ENCODE measurements at places on chromosomes 1 and 21. TPM values are rescaled to one million over a fixed set of nuclear protein-coding genes. Genes with fewer than 3 reads are reported as not detected.

RPS8 gene
- total RNA-seq: 2,407 TPM

HRNR gene
- total RNA-seq: not detected

DNA sequence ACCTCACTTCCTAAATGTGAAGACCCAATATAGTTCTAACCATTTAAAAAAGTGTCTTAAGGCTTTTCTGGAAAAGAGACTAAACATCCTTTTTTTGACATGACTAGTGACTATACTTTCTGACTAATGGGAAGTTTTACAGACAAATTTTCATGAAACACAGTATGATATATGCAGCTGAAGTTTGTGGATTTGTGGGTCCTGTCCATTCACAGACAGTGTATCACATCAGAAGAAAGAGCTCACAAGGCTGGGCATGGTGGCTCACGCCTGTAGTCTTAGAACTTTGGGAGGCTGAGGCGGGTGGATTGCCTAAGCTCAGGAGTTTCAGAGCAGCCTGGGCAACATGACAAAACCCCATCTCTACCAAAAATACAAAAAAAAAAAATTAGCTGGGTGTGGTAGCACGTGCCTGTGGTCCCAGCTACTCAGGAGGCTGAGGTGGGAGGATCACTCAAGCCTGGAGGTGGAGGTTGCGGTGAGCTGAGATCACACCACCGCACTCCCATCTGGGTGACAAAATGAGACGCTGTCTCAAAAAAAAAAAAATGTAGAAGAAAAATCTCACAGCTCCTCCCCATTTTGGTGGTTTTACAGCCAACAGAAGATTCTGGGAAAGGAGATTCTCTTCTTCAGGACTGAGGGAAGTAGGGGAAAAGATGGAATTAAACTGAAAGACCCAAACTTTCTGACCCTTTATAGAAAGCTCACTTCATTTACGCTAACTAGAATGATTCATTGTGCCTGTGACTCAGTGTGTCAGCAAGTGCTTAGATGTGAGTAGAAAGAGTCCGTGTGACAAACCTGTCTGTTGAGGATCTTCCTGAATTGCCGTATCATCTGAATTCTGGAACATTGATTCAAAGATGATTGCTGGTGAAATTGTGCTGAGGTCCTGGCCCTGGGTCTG is 15.2 kb upstream of the YRDC start:
- no peak overlapping the region for H3K27ac ChIP-seq
- H3K27me3 ChIP-seq: no peaks in the 10 kb centered on the region
- no peak overlapping the region for H3K4me3 ChIP-seq
- no peaks in the 10 kb centered on the region for H3K4me1 ChIP-seq
- no peak for DNase-seq

GRCh38 chr1:34924759-34925555 is 4.5 kb downstream of the DLGAP3 start:
- peaks cover 9% of the 10 kb centered on the region for H3K4me1 ChIP-seq
- H3K27ac ChIP-seq: no peak overlapping the region
- no peak overlapping the region for H3K4me3 ChIP-seq
- H3K36me3 ChIP-seq: no peaks in the 10 kb centered on the region
- DNase-seq: peak; percentile 96

DNA sequence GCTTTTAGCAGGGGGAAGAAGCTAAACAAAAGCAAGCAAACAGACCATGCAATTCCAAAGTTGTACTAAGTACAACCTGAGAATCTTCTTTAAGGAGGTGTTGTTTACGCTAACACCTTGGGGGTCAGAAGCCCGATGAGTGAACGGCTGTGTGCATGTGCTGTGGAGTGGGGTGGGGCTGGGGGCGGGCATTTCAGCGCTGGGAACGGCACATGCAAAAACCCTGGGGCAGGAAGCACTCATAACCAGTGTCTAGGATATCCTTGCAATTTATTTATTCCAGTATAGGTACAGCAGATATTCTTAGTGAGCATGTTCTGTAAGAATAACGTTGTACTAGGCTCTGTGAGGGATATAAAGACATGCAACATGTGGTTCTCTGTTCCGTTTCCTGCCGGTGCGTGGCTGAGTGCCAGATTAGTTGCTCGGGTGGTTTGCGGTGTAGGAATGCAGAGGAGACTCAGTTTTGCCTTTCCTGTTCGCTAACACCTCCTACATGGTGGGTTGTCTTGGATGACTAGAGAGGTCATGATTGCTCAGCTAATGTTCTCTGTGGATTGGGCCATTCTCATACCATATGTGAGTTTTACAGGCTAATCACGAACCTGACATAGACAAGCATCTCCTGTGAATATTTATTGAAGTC is 3.7 kb downstream of the FASLG start:
- H3K27me3 ChIP-seq: no peaks in the 10 kb centered on the region
- H3K4me1 ChIP-seq: no peaks in the 10 kb centered on the region
- no peak overlapping the region for H3K27ac ChIP-seq
- H3K4me3 ChIP-seq: no peak overlapping the region
- no peak for DNase-seq

GRCh38 chr1:66269222-66269621 is 264.7 kb upstream of the SGIP1 start:
- H3K36me3 ChIP-seq: no peaks in the 10 kb centered on the region
- no peak overlapping the region for H3K4me3 ChIP-seq
- DNase-seq: no peak

SNAP47 gene
- 42.2 TPM for total RNA-seq

DNA sequence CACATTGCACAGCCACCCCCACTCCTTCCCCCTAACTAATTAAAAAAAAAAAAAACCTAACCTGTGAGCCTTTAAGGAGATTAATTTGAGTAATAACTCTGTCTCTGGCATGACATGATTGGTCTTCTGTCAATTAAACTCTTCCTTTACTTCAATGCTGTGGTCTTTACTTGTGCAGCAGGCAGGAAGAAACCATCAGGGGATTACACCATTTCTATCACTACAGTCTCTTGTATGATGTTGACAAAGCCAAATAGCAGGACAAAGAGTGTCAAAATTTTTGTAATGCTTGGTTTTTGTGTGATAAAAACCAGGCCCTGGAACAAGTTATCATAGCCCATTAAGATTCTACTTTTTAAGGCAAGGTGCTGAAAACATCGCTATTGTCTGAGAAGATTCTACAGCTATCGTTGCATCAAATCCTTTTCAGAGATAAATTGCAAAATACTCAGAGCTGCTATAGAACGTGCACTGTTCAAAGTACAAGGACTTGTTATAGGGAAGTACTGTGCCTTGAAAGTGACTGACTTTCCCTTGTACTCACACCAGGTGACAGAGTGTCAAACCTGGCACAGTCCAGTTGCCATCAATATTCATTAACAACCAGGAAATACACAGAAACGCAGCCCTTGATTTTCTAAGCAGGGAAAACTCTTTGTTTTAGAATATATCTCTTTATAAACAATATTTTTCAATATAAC is 37.7 kb downstream of the LHX9 start:
- no peak overlapping the region for H3K4me3 ChIP-seq
- no peak overlapping the region for H3K27ac ChIP-seq
- H3K27me3 ChIP-seq: no peaks in the 10 kb centered on the region
- H3K36me3 ChIP-seq: no peaks in the 10 kb centered on the region

GRCh38 chr1:31345635-31346034 is 27.2 kb downstream of the FABP3 start:
- no peaks in the 10 kb centered on the region for H3K4me1 ChIP-seq
- DNase-seq: no peak
- peaks cover 12% of the 10 kb centered on the region for H3K36me3 ChIP-seq
- no peaks in the 10 kb centered on the region for H3K27me3 ChIP-seq
- no peak overlapping the region for H3K27ac ChIP-seq

GRCh38 chr1:155864393-155864792 is 5.0 kb downstream of the SYT11 start:
- no peak overlapping the region for H3K4me3 ChIP-seq
- no peak overlapping the region for H3K27ac ChIP-seq
- DNase-seq: no peak

ATAD3C gene
- 2.0 TPM for total RNA-seq

ZSWIM5 gene
- total RNA-seq: 2.5 TPM

DNA sequence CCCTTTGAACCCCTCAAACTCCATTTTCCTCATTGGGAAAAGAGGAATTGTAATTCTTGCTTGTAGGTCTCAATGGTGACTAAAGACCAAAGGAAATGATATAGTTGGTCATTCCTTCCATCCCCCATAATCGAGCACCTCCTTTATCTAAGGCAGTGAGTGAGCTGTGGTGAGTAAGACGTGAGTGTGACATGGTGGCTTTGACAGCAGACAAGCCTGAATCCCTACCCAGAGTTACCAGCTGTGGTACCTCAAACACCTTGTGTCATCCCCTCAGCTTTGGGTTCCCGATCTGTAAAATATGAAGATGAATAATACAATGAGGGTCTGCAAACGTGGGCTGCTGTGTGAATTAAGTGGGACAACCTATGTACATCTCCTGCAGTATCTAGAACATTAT is 8.4 kb downstream of the TRAF5 start:
- peaks cover 9% of the 10 kb centered on the region for H3K4me1 ChIP-seq
- DNase-seq: no peak
- no peaks in the 10 kb centered on the region for H3K36me3 ChIP-seq
- no peak overlapping the region for H3K4me3 ChIP-seq
- no peaks in the 10 kb centered on the region for H3K27me3 ChIP-seq
- no peak overlapping the region for H3K27ac ChIP-seq

MMEL1 gene
- not detected for total RNA-seq

FCRL5 gene
- total RNA-seq: 1.0 TPM

GRCh38 chr1:113692824-113693431 is 66.4 kb downstream of the PHTF1 start:
- H3K27me3 ChIP-seq: no peaks in the 10 kb centered on the region
- H3K36me3 ChIP-seq: peaks cover 17% of the 10 kb centered on the region
- H3K27ac ChIP-seq: no peak overlapping the region
- no peaks in the 10 kb centered on the region for H3K4me1 ChIP-seq
- no peak for DNase-seq

DNA sequence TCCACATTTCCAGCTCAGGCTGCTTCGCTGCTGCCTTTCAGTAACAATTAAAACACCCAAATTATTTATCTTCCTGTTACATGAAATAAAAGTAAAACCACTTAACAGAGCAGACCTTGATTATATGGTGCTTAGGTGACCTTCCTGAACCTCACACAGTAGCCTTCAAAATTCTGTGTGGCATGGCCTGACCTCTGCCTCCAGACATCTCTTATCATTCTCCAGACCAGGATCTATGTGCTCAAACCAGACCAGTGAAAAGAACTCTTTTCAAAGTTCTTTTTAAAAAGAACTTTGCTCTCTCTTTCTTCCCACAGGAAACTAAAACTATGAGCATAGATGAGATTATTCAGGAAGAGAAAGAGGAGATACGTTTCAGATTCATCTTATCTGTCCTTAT is 37.8 kb downstream of the KIAA0319L start:
- no peaks in the 10 kb centered on the region for H3K27me3 ChIP-seq
- no peak for DNase-seq
- peaks cover 6% of the 10 kb centered on the region for H3K4me1 ChIP-seq
- no peaks in the 10 kb centered on the region for H3K36me3 ChIP-seq

- H3K27me3 ChIP-seq: no peaks in the 10 kb centered on the region
- H3K4me3 ChIP-seq: no peak overlapping the region
- peaks cover 2% of the 10 kb centered on the region for H3K4me1 ChIP-seq
- H3K27ac ChIP-seq: no peak overlapping the region
These were observed 20.7 kb downstream of the NEK7 start for GRCh38 chr1:198177546-198177945.

DNA sequence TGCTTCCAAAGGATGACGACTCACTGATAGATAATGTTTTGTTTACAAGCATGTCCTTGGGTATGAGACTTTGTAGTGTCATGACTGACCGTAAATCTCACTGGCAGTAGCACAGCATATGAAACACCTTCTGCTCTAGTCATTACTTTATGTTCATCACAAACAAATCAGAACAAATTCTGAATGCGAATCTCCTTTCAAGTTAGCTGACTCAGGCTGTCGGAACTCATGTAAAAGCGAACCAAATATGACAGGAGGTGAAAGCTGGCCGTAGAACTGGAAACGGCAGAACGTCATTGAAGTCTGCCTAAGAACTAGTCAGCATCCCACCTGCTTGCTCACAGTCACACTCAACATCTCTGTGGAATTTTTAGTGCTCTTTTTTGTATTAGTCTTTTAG is 143.9 kb downstream of the RGS7 start:
- H3K4me3 ChIP-seq: no peak overlapping the region
- DNase-seq: no peak
- no peak overlapping the region for H3K27ac ChIP-seq
- no peaks in the 10 kb centered on the region for H3K36me3 ChIP-seq
- no peaks in the 10 kb centered on the region for H3K27me3 ChIP-seq

DNA sequence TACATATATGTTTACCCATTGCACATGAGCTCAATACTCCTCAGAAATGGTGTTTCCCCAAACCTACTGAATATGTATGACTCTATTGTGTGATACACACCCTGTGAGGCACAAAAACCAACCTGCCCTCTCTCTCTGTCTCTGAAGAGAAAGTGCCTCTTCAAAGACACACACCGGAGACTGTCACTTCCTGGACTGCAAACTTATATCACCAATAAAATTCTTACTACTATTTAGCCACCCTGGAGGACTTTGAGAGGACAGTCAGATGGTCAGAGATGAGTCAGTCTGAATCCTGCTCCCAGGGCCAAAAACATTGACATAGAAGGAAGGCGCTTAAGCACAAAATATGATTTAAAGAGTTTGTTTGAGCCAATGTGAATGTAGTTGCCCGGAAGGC is 110.4 kb downstream of the PPIAL4G start:
- no peaks in the 10 kb centered on the region for H3K36me3 ChIP-seq
- no peak for DNase-seq
- H3K4me1 ChIP-seq: no peaks in the 10 kb centered on the region

NEK7 gene
- 10.0 TPM for total RNA-seq

DNA sequence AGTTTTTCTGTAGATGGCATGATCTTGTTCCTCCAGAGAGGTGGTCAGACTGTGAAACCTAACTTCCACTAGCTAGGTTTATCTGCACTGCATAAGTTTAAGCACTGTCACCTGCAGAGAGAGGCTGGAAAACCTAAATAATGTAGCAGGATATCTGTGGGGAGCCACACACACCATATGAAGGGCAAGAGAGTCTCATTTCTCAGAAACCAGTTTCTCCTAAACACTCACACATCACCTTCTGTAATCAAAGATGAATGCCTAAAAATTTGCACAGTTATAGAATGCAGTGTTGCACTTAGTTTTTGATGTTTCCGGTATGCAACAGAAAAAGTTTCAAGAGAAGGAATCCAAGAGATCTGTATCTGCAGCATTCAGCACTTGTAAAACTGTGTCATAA is 654.6 kb downstream of the ADGRL2 start:
- H3K4me3 ChIP-seq: no peak overlapping the region
- DNase-seq: no peak
- no peak overlapping the region for H3K27ac ChIP-seq
- H3K36me3 ChIP-seq: no peaks in the 10 kb centered on the region
- no peaks in the 10 kb centered on the region for H3K4me1 ChIP-seq

REN gene
- not detected for total RNA-seq

RNU1-3 gene
- 1,303 TPM for total RNA-seq

DNA sequence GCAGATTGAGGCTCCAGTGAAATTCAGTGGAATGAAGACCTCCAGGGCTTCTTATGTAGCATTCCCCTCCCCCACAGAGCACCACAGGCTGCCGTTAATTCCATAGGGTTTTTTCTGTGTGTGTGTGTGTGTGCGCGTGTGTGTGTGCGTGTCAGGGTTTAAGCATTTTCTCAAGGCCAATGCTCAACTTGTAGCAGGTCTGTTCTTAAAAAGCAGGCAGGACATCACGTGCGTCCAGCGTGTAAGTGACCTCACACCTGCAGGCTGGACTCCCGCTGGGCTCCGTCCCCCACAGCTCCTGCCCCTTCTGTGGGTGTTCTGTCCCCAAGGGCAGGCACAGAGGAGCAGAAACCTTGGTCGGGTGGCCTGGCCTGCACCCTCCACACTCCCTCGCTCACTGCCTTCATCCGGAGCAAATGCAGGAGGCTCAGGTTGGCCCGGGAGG is 5.3 kb downstream of the PRDM16 start:
- H3K27me3 ChIP-seq: peaks cover 71% of the 10 kb centered on the region
- H3K4me3 ChIP-seq: no peak overlapping the region
- peaks cover 40% of the 10 kb centered on the region for H3K4me1 ChIP-seq
- no peaks in the 10 kb centered on the region for H3K36me3 ChIP-seq
- DNase-seq: peak; percentile 48

DIO1 gene
- total RNA-seq: not detected

Data from H1 (cell line).